ENCODE measurements at places on chromosomes 7 and 10.

- DNase-seq = no peak
Measured at GRCh38 chr10:21702633-21703111, 168.6 kb downstream of the MLLT10 start.

DNA sequence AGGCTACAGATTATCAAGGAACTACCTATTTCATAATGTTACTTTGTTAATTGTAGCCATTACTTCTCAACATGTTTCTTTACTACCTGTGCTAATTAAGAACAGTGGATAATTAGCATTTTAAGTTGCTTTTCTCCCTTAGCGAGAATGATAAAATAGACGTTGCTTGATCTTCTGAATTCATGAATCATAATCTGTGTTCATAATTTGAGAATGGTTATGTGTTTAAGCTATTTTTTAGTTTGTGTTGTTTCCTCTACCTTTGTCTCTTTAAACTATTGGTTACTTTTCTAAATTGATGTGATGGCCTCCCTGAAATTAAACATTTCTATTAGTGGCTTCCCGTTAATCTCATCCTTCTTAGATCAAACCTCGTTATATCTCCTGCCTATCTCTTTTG lies at the start of gene ZRANB1:
ZRANB1 (plus strand) TSS at position 301 of the 400 bp plus-strand sequence. CDS start 371 bp downstream, outside the sequence.
- DNase-seq = no peak

DNA sequence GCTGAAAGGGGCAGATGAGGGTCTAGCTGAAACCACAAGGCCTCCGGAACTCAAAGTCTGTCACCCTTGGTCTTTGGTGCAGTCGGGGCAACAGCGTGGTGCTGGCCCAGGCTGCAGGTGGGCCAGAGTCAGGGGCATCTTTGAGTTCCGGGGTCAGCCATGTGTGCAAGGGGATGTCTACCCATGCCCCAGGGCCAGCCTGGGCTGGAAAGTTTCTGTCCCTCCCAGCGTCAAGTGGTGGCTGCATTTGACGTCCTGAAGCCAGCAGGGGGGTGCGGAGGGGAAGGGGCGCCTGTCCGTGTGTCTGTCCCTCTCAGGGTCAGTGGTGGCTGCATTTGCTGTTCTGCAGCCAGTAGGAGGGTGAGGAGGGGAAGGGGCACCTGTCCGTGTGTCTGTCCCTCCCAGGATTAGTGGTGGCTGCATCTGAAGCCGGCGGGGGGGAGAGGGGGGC lies 638 bp downstream of the BRAT1 start:
- no peak for DNase-seq

DNA sequence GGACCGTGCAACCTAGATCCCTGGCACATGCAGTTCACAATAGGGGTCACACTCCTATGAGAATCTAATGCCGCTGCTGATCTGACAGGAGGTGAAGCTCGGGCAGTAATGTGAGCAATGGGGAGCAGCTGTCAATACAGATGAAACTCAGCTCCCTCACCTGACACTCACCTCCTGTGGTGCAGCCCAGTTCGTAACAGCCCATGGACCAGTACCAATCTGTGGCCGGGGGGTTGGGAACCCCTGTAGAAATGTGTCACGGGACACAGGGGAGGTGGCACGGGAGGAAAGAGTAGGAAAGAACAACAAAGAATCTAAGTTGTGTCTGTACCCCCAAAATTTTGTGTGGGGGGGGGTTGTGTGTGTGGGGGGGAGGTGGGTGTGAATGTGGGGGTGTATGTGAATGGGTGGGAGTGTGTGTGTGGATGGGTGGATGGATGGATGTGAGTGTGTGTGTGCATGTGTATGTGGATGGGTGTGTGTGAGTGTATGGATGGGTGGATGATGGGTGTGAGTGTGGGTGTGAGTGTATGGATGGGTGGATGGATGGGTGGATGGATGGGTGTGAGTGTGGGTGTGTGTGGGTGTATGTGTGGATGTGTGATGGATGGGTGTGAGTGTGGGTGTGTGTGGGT lies 33.1 kb downstream of the SFMBT2 start:
- no peak for DNase-seq

GRCh38 chr10:35172574-35172973 lies 45.9 kb downstream of the CREM start:
- DNase-seq = peak; percentile 95

DNA sequence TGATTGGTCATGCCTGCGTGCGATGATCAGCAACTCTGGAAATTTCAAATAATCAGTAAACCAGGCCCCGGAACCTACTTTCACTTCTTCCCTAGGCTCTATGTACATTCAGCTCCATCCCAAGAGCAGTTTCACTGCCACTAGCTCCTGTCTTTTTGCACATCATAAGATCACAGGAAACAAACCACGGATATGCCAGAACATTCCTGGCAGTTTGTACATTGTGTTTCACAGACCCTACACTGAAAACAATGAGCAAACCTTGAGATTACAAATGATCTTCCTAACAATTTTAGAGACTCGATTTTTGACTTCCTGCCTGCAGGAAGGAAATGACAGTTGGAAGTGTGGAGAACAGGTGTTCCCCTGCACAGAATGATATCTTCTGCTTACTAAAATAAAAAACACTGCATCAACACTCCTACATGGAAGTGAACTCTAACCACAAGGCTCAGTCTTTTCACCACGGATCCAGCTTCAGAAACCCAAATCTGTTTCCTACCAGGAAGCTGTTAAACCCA lies 7.6 kb upstream of the TMEM236 start:
- DNase-seq = peak; percentile 72

- DNase-seq = no peak
Measured at GRCh38 chr7:115779561-115779960, 251.0 kb downstream of the TFEC start.

- no peak for DNase-seq
Measured at GRCh38 chr10:93245779-93246178, 172.1 kb downstream of the CYP26A1 start.

GRCh38 chr10:79051766-79052165 lies 17.0 kb upstream of the ZMIZ1 start:
- DNase-seq = no peak

DNA sequence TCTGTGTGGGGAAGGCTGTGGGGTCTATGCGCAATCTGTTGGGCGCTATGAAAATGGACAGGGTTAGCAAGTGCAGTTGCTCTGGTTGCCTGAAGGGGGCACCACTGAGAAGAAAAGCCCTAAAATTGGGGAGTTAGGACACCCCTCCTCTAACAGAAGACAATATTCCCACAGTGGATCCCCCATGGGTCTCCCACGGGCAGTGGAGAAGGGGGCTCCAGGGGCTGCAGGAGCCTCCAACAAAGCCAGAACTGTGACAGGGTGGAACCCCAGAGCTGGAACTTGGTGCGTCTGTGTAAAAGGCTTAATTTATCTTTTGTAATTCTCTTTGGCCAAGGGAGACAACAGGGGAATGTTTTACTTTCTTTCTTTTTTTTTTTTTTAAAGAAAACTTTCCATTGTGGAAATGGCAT lies 12.5 kb upstream of the COL13A1 start:
- DNase-seq = peak; percentile 23

DNA sequence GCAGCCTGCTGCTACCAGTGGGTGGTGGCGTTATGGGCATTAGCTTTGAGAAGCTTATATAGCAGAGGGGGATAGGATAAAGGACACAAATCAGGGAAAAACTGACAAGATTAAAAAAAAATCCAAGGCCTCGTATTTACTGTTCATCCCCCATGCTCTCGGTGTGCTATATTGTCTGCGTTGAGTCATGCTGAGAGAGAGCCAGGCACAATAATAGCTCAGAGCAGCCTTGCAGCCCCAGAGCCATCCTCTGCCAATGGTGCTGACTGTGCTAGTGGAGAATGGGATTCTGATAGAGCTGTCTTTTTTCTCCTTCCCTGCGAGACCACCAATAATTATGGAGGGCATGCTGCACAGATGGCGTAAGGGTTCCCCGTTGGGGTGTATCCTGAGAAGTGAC lies 51.7 kb upstream of the FZD1 start:
- peak; percentile 5 for DNase-seq

- peak; percentile 98 for DNase-seq
Measured at GRCh38 chr10:102775935-102776669, 32.4 kb downstream of the WBP1L start.

DNA sequence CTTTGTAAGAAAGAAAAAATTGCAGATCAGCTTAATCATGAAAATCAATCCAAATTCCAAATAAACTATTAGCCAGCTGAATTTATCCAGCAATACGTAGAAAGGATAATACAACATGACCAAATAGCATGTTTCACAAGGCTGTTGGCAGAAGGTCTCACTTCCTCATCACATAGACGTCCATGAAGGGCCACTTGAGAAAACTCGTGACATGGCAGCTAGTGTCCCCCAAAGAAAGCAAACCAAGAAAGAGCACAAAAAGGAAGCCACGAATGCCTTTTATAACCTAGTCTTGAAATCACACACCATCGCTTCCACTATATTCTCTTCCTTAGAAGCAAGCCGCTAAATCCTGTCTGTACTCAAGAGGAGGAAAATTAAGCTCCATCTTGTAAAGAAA lies 105.6 kb upstream of the NRBF2 start:
- no peak for DNase-seq

DNA sequence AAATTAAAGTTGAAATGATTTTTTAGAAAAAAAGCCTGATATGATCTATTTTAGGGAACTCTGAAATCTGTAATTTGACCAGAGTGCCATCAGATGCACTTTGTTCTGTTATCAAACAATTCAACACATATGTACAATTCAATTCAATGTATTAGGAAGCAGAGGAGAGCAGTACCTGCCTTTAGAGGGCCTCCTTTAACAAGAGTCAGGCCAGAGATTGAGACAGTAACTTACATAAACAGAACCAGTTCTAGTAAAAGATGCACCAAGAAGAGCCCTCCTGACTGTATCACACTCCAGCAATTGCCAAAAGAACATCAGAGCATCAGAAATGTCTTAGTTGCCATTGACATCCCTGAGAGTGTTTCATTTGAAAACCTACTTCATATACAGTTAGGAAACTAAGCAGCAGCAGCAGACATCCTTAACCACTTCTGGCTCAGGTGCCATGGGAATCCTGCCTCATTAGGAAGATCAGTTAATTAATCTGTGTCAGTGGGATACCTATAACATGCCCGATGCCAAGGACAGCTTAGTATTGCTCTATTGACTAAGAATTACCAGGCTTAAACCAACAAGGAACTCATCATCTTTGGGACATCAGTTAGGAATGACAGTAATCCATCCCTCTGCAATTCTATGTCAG lies 1222.6 kb upstream of the LRRN3 start:
- no peak for DNase-seq

- DNase-seq = no peak
Measured at GRCh38 chr10:28765641-28766040, 88.3 kb downstream of the BAMBI start.

- DNase-seq = peak; percentile 82
Measured at GRCh38 chr7:518630-519483, 789 bp downstream of the PDGFA start.

GRCh38 chr10:132959559-132959961 lies 17.2 kb upstream of the CFAP46 start:
- no peak for DNase-seq

GRCh38 chr7:2198760-2199159 lies 34.0 kb downstream of the MAD1L1 start:
- DNase-seq = no peak

- no peak for DNase-seq
Measured at GRCh38 chr10:129958629-129959543, 5.2 kb downstream of the EBF3 start.

DNA sequence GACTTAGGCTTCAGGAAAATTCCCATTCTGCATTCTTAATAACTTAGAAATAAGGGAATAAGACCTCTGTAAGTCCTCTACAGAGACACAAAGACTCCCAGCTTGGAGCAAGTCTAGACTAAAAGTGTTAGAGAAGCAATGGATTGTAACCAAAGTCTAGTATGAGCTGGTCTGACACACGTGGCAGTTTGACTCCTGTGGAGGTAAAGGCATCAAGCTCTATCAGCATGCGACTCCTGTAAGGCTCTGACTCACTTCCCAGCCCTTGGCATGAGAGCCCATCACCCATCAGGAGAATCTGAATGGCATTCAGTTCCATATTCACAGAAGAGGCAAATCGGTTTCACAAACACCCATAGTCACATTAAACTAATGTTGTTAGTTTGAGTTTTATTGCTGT lies 4.4 kb upstream of the VSTM4 start:
- DNase-seq = no peak

- peak; percentile 8 for DNase-seq
Measured at GRCh38 chr10:65416094-65416493, 1509.7 kb upstream of the LRRTM3 start.

DNA sequence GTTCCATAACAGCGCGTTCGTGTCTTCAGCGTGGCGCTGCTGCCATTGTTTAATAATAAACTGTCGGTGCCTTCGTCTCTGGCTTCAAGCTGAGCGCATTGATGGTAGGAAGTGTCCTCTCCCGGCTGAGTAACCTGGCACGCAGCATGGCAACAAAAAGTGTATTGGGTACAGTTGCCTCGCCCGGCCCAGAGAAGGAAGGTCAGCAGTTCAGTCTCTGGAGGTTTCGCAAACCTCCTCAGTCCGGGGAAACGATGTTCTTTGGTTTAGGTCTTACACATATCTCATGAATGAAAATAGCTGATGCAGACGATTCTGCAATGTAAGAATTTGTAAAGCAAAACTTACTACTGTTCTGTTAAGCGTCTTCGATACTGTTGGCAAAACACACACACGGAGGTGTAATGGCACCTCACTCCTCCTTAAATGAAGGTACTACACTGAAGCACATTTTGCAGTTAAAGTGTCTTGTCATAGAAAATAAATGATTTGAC lies 739 bp upstream of the CCDC186 start:
- no peak for DNase-seq

- DNase-seq = no peak
Measured at GRCh38 chr10:49585387-49585786, 24.7 kb upstream of the SLC18A3 start.

DNA sequence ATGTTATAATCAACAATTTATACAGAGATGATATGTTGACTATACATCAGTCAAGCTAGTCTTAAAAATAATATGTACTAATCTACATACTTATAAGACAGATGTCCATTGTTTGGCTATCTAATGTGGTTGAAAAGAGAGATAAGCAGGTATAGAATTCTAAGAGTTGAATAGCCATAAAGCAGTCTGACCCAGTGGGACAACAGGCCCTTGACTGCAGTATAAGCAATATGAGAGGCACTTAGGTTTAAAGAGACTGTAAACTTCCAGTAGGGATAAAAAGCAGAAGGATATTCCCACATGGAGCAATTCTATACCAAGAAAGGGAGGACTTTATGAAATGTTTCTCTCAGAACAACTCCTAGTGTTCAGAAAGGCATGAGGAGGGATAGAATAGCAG lies 139.3 kb downstream of the ELAPOR2 start:
- DNase-seq = no peak

DNA sequence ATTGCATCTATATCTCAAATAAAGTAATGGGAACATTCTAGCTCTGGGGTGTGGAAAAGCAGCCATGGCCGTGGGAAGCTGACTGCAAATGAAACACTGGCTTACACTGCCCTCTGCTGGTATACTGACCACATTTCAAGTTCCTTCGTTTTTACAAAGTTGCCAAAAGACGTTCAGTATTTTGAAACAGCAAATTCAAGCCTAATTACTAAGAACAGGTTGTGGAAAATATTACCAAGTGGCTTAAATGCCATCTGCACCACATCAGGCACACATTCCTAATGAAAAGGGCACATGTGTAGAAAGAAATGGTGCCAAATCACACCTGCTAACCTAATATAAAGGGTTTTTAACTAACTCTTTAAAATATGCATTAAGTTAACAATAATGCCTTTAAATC lies 83.9 kb downstream of the JAZF1 start:
- DNase-seq = peak; percentile 71

- no peak for DNase-seq
Measured at GRCh38 chr10:48609441-48609840, 4.6 kb upstream of the ARHGAP22 start.
